ENCODE measurements at places on chromosomes 2 and 18. TPM values are rescaled to one million over a fixed set of nuclear protein-coding genes. Genes with fewer than 3 reads are reported as not detected.

Gene TRPM8
- total RNA-seq: not detected

DNA sequence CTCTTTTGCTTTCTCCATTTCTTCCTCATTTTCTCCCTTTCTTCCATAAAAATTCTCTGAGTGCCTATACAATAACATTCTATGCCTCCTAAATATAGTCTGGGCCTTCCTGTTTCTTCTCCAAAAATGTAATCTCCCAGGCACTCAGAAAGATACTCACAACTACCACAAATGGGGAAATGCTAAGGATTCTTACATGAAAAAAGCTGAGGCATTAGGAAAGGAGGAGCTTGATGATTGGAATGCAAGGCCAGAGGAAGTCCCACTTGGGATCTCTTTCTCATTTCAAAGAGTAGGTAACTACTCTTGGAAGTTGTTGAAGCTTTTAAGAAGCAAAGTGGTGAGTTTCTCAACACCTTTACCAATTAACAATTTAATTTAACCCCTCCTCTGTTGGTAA, 3.4 kb downstream of the VSNL1 start:
- H3K27me3 ChIP-seq: peaks cover 57% of the 10 kb centered on the region
- H3K4me1 ChIP-seq: peaks cover 30% of the 10 kb centered on the region
- H3K27ac ChIP-seq: no peak overlapping the region
- no peaks in the 10 kb centered on the region for H3K36me3 ChIP-seq
- no peak overlapping the region for H3K4me3 ChIP-seq

Gene PDE1A
- total RNA-seq: 17.3 TPM

Gene GALNT5
- total RNA-seq: 0.19 TPM

DNA sequence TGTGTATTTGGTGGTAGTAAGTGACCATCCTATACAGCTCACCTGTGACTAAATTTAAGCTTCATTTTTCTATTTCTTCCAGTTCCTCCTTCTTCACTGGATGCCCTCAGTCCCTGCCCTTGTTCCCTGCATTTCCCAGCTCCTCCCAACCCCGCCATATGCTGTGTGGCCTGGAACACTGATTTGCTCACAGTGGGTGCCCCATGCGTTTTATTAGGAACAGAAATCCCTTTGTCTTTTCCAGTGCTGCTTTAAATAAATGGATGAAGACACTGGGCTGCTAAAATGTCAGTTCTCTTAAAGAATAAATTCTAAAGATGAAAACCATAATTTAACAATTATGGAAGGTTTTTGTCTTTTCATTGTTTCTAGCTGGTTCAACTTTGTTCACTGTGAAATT, 477.3 kb downstream of the DCDC2C start:
- H3K4me3 ChIP-seq: no peak overlapping the region
- H3K4me1 ChIP-seq: no peaks in the 10 kb centered on the region
- DNase-seq: no peak
- H3K27ac ChIP-seq: no peak overlapping the region

Gene CPS1
- total RNA-seq: 4.9 TPM

Gene HJURP
- 0.36 TPM for total RNA-seq

DNA sequence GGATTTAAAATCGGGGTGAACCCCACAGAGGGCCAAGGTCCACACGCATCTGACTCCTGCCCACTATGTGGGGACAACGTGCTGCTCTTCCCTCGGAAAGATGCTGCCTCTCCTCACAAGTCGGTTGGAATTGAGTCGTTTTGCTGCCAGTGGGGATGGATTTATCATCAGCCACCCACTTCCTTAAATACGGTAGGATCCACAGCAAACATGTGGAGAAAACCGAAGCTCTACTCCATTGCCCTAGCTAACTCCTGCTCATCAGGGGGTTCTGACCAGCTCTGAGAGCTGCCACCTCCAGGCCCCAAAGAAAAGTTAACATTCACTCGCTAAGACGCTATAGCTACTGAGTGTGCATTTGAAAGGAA, 80.9 kb downstream of the CHRNA1 start:
- no peaks in the 10 kb centered on the region for H3K27me3 ChIP-seq
- H3K4me1 ChIP-seq: peaks cover 52% of the 10 kb centered on the region
- no peak for DNase-seq
- H3K27ac ChIP-seq: peak overlapping the region; percentile 90
- H3K4me3 ChIP-seq: peak overlapping the region; percentile 86
- no peaks in the 10 kb centered on the region for H3K36me3 ChIP-seq

DNA sequence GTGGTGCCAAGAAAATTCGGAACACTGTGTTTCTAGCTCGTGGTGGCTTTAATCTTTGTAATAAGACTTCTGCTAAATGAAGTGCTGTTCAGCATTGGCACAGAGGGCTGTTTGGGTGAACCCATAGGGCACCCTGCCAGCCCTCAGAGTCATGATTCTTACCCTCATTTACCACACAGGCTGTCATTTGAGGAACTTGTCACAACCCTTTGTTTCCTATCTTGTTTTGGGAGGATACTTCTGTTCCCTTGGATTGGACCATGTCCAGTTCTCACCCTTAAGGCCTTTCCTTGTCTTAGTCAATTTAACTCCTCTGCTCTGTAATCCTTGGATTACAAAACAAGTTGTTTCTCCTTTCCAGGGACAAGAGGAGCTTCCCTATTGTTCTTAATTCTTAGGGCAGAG, 225.7 kb downstream of the MTX2 start:
- H3K27ac ChIP-seq: peak overlapping the region; percentile 61
- no peak overlapping the region for H3K4me3 ChIP-seq

DNA sequence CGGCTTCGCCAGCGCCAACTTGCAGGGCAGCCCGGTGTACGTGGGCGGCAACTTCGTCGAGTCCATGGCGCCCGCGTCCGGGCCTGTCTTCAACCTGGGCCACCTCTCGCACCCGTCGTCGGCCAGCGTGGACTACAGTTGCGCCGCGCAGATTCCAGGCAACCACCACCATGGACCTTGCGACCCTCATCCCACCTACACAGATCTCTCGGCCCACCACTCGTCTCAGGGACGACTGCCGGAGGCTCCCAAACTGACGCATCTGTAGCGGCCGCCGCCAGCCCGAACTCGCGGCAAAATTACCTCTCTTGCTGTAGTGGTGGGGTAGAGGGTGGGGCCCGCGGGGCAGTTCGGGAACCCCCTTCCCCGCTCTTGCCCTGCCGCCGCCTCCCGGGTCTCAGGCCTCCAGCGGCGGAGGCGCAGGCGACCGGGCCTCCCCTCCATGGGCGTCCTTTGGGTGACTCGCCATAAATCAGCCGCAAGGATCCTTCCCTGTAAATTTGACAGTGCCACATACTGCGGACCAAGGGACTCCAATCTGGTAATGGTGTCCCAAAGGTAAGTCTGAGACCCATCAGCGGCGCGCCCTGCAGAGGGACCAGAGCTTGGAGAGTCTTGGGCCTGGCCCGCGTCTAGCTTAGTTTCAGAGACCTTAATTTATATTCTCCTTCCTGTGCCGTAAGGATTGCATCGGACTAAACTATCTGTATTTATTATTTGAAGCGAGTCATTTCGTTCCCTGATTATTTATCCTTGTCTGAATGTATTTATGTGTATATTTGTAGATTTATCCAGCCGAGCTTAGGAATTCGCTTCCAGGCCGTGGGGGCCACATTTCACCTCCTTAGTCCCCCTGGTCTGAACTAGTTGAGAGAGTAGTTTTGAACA, 15.1 kb downstream of the HOXD3 start:
- H3K27me3 ChIP-seq: peaks cover 100% of the 10 kb centered on the region
- H3K36me3 ChIP-seq: no peaks in the 10 kb centered on the region

Gene FZD7
- 35.2 TPM for total RNA-seq

Gene REG3A
- total RNA-seq: not detected

Gene PLEK
- 4.8 TPM for total RNA-seq

Gene XPO1
- 68.5 TPM for total RNA-seq

Gene GRB14
- 39.3 TPM for total RNA-seq

Gene DES
- 15,954 TPM for total RNA-seq

- H3K27ac ChIP-seq: peak overlapping the region; percentile 94
- peak; percentile 35 for DNase-seq
- no peaks in the 10 kb centered on the region for H3K36me3 ChIP-seq
- H3K27me3 ChIP-seq: no peaks in the 10 kb centered on the region
Measured at GRCh38 chr18:55781481-55781957, 193.5 kb upstream of the TCF4 start.
